GM23338 (cell line): ENCODE measurements at places on chromosomes 1 and 21. TPM values are rescaled to one million over a fixed set of nuclear protein-coding genes. Genes with fewer than 3 reads are reported as not detected.
A peak's percentile ranks its signal among the peaks of the same experiment; 100 is the strongest.

INAVA gene
- total RNA-seq = 41.2 and 43.9 TPM in 2 replicates

DNA sequence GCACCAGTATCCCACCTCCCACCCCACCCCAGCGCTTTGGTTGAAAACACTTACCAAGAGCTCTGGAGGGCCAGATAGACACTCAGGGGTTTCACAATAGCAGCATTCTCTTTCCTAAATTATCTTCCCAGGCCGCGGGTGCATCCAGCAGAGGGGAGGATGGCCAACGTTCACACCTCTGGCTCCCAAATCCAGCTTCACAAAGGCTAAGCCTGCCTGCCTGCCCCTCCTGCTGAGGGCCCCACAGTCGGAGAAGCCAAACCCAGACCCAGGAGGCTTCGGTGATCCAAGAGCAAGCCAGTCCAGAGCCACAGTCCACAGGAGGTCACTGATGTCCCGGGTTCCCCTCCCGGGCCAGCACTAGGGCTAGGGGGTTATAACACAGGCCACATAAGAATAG lies 231.9 kb downstream of the TRABD2B start:
- no peak overlapping the region for H3K4me3 ChIP-seq
- H3K27ac ChIP-seq = no peak overlapping the region
- no peak for DNase-seq
- H3K36me3 ChIP-seq = no peaks in the 10 kb centered on the region
- no peaks in the 10 kb centered on the region for H3K27me3 ChIP-seq

GRCh38 chr21:36125512-36126207 lies 9.2 kb upstream of the CBR3 start:
- peaks cover 10% of the 10 kb centered on the region for H3K4me1 ChIP-seq
- H3K27me3 ChIP-seq = peaks cover 1% of the 10 kb centered on the region; the same call in 1 of the 2 replicates
- H3K36me3 ChIP-seq = no peaks in the 10 kb centered on the region

GRCh38 chr1:67126111-67126746 lies 8.5 kb downstream of the C1orf141 start:
- H3K27me3 ChIP-seq = no peaks in the 10 kb centered on the region
- no peaks in the 10 kb centered on the region for H3K4me1 ChIP-seq
- no peak overlapping the region for H3K27ac ChIP-seq

DNA sequence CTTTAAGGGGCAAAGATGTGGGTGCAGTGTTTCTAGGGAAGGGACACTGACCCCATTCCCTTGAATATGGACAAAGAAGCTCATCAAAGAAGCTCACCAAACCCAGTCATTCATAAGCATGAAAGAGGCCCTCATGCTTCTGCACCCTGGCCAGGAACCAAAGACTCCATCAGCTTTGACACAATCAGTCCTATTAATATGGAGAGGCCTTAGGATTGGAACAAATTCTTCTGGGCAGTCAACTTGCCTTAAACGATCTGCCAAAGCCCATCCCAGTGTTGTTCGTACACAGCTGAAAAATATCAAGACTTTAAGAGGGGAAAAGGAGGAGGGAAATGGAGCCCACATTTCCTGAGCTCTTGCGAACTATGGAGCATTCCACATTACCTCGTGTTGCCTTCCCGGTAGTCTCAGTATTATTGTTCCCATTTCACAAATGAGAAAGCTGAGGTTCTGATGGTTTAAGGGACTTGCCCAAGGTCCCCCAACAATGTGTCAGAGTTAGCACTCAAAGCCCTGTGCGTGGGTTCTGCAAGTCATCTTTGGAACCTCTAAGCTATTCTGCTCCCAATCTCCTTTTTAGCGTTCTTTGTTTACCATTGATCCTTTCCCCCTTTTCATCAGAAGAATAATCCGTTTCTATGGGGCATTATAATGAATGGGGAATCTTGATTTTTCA lies 161.9 kb downstream of the ZBTB18 start:
- DNase-seq = no peak
- no peak overlapping the region for H3K4me3 ChIP-seq
- no peak overlapping the region for H3K27ac ChIP-seq

DNA sequence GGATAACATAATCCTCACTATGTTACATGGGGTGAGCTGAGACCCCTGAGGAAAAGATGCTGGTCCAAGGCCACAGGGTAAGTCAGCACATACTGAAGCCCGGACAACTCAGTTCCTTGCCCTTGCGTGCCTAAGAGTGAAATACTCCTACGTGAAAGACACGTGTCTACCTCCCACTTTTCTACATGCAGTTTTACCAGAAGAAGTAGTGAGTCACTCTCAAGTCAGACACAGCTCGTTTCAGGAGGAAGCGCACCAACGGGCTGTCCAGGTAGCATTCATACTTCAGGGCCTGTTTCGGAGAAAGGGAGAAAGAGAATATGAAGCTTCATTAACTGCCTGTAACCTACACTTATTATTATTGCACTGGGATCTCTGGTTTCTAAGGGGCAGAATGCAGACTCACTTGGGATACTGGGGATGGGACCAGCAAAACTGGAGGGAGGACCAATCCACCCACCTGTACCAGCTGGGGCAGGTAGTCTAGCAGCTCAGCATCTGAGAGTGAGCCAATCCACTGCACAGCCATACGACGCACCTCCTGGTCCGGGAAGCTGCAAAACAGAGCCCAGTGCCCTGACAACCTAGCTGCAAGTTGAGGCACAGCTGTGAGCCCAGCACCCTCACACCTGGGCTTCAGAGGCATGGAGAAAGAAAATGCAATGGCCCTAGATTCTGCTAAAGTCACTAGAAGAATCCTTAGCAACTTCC lies 32.4 kb upstream of the PPP1R15B start:
- no peak overlapping the region for H3K4me3 ChIP-seq
- H3K36me3 ChIP-seq = peaks cover 3% of the 10 kb centered on the region; the same call in 1 of the 2 replicates
- H3K27me3 ChIP-seq = no peaks in the 10 kb centered on the region
- DNase-seq = no peak
- H3K4me1 ChIP-seq = peaks cover 7% of the 10 kb centered on the region

VANGL2 gene
- 42.8 and 51.3 TPM in 2 replicates for total RNA-seq

- no peaks in the 10 kb centered on the region for H3K27me3 ChIP-seq
- H3K36me3 ChIP-seq = no peaks in the 10 kb centered on the region
- no peak overlapping the region for H3K27ac ChIP-seq
- H3K4me3 ChIP-seq = no peak overlapping the region
- peaks cover 11% of the 10 kb centered on the region for H3K4me1 ChIP-seq
- DNase-seq = no peak
These were observed 72.5 kb downstream of the SYDE2 start for GRCh38 chr1:85128316-85128715.

SERTAD4 gene
- total RNA-seq = 1.0 and 1.6 TPM in 2 replicates

DNA sequence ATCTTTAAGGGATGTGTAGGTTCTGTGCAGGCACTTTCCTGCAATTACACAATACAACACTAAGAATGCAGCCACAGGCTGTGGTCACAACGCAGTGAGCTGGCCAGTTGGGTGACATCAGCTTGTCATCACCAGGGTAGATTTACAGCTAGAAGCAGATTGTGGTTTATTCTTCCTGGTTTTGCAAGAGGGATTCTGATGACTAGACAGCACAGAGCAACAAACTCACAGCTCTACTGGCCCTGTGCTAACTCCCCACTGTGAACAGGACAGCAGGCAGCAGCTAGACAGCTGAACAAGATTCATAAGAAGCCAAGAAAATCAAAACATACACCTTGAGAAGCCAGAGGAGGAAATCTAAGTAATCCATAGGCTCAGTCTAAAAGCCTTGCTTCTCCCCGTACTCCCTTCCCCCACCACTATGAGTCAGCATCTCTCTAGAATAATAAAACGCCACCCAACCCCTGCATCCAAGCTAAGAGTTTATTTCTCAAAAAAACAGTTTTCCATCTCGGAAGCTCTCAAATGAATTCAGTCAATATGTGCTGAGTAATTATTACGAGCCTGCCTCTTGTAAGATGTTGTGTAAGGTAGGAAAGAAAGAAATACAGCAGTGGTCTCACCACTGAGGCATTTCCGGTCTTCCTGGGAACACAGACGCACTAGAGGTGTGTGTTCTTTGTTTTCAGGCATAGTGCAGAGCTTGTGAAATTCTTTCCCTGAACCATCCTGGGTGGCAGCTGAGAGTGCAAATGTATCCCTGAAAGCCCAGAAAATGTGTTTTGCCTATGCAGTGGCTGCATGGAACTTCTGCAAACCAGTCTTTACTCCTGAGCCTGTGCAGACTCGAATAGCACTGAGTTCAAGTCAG lies 162.8 kb downstream of the NTPCR start:
- peak overlapping the region; percentile 98 for H3K27ac ChIP-seq
- peaks cover 43% of the 10 kb centered on the region for H3K4me1 ChIP-seq
- peak overlapping the region; percentile 12; the same call in 1 of the 2 replicates for H3K4me3 ChIP-seq
- DNase-seq = peak; percentile 90

GRCh38 chr1:226792368-226792767 lies 53.3 kb upstream of the ITPKB start:
- H3K4me1 ChIP-seq = no peaks in the 10 kb centered on the region
- no peaks in the 10 kb centered on the region for H3K27me3 ChIP-seq
- no peak overlapping the region for H3K27ac ChIP-seq
- H3K4me3 ChIP-seq = no peak overlapping the region
- H3K36me3 ChIP-seq = no peaks in the 10 kb centered on the region

DNA sequence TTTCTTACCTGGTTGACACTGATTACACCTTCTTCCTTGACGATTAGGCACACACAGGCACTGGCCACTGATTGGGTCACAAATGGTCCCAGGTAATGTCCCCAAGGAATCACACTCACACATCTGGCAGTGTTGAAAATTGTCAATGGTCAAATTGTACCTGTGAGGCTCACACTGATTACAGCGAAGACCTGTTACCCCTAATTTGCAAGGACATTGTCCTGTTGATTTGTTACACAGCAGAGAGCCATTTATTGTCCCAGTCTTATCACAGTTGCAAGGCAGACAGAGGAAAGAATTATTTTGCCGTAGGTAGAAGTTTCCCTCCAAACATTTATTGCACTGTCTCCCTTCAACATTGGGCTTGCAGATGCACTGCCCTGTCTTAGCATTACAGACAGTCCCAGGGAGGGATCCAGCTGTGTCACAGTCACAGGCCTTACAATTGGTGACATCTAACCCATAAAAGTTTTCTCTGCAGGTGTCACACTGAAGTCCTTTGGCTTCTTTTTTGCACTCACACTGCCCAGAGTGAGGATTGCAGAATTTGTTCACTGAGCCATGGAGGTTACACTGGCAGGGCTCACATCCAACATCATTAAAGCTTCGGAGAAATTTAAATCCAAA lies 176.6 kb downstream of the USH2A start:
- peak; percentile 7 for DNase-seq
- H3K36me3 ChIP-seq = no peaks in the 10 kb centered on the region
- no peaks in the 10 kb centered on the region for H3K27me3 ChIP-seq
- H3K27ac ChIP-seq = no peak overlapping the region; the same call in 1 of the 2 replicates
- H3K4me1 ChIP-seq = peaks cover 10% of the 10 kb centered on the region; the same call in 1 of the 2 replicates

EPHA8 gene
- 2.0 and 5.0 TPM in 2 replicates for total RNA-seq

GCSAML gene
- not detected in 2 replicates for total RNA-seq

- H3K36me3 ChIP-seq = no peaks in the 10 kb centered on the region
- H3K27ac ChIP-seq = no peak overlapping the region
- peaks cover 6% of the 10 kb centered on the region for H3K4me1 ChIP-seq
- no peak overlapping the region for H3K4me3 ChIP-seq
- peak; percentile 81 for DNase-seq
These were observed 100.4 kb downstream of the GALNT2 start for GRCh38 chr1:230167419-230167852.

DNA sequence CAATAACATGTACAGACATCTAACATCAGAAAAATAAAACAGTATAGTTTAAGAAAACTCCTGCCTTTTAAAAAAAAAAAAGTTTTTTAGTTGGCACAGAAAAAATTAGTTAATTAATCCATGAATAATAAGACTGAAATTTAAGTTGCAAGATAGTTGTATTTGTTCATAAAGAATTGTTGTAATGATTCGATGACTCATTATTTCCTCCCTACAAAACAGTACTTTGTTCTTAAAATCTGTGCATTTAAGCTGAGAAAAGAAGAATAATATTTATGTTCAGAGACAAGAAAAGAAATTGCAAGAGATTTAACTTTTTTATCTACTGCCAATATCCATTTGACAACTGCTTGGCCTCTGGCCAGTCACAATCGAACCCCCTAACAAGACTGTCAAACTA lies 894.7 kb downstream of the ADGRL2 start:
- no peak overlapping the region for H3K27ac ChIP-seq
- H3K4me3 ChIP-seq = no peak overlapping the region
- no peaks in the 10 kb centered on the region for H3K36me3 ChIP-seq
- H3K4me1 ChIP-seq = no peaks in the 10 kb centered on the region

DNA sequence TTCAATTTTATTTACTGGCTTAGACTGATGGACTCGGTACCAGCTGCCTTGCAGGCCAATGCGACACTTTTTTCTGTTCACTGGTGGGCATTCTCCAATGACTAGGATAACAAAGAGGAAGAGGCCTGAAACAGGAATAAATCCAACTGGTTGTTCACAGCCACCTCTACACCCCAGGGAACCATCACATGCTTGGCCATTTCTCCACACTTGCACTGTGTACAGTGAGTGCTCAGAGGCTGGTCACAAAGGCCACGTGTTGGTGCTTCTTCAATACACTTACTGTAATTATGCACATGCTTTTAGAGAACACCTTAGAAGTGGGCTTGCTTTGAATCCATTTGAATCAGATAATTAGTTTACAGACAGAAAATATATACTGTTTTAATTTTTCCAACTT lies 113.4 kb downstream of the FAM78B start:
- H3K27ac ChIP-seq = no peak overlapping the region
- no peaks in the 10 kb centered on the region for H3K27me3 ChIP-seq
- no peaks in the 10 kb centered on the region for H3K4me1 ChIP-seq
- DNase-seq = no peak

GRCh38 chr1:172616636-172617035 lies 42.3 kb upstream of the FASLG start:
- no peak for DNase-seq
- no peak overlapping the region for H3K4me3 ChIP-seq
- H3K36me3 ChIP-seq = no peaks in the 10 kb centered on the region; the same call in 1 of the 2 replicates
- H3K27ac ChIP-seq = no peak overlapping the region
- H3K4me1 ChIP-seq = no peaks in the 10 kb centered on the region

GRCh38 chr1:75058424-75058823 lies 75.8 kb upstream of the LHX8 start:
- H3K27ac ChIP-seq = no peak overlapping the region
- H3K27me3 ChIP-seq = no peaks in the 10 kb centered on the region
- no peak for DNase-seq
- H3K4me1 ChIP-seq = no peaks in the 10 kb centered on the region

PLK3 gene
- 11.8 and 15.1 TPM in 2 replicates for total RNA-seq

DNA sequence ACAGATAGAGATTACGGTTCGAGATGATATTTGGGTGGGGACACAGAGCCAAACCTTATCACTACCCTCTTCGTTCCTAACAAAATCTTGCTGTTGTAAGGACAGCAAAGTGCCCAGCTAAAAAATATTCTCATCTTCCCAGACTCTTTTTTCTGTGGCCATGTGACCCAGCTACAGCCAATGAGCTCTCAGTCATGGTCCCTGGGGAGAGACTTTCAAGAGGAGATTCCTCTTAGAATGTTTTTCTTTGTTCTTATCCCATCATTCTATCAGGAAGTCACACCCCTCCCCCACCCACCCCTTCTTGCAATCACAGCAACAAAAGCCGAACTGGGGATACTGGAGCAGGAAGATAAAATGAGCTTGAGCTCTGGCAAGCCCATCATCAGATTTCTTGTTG lies 247.1 kb downstream of the CHRM3 start:
- H3K36me3 ChIP-seq = no peaks in the 10 kb centered on the region
- DNase-seq = peak; percentile 65
- no peak overlapping the region for H3K27ac ChIP-seq
- peaks cover 16% of the 10 kb centered on the region for H3K4me1 ChIP-seq
- H3K27me3 ChIP-seq = no peaks in the 10 kb centered on the region

GRCh38 chr1:61523229-61523628 lies 201.7 kb downstream of the TM2D1 start:
- H3K4me3 ChIP-seq = no peak overlapping the region
- H3K27me3 ChIP-seq = no peaks in the 10 kb centered on the region
- no peak overlapping the region for H3K27ac ChIP-seq
- no peaks in the 10 kb centered on the region for H3K4me1 ChIP-seq
- no peak for DNase-seq

- no peak overlapping the region for H3K27ac ChIP-seq
- no peaks in the 10 kb centered on the region for H3K27me3 ChIP-seq
- H3K36me3 ChIP-seq = no peaks in the 10 kb centered on the region
These were observed 27.4 kb upstream of the CTPS1 start for GRCh38 chr1:40951943-40952743.
